ENCODE measurements at places on chromosomes 5 and 9.

DNA sequence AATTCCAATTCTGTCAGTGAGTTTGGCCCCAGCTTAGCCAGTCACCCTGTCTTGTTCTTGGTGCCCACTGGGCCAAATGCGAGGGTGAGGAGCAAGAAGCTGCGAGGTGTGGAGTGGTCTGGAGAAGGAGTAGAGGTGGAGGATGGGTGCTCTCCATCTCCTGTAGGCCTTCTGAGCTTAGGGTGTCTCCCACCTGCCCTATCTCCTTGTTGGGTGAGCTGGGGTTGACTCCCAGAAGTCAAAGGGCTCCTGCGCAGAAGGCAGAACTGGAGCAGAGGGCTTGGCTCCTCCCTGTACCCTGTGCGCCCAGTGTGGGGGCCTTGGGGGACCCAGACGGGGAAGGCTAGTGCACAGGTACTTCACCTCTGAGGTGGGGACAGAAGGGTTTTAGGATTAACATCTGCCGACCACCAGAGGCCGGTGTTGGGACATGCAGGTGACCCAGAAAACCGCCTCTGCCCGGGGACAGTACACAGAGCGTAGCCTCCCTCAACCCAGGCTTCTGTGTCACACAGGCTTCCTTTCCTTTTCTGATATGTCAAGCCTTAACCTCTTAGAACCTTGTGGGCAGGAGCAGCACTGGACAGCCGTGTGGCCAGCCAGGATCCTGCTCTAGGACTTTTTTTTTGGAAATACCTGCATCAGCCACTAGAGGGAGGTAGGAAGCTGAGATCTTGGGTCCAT lies 16.9 kb downstream of the IL5 start:
- DNase-seq = peak; percentile 75

GRCh38 chr9:112532427-112532826 lies 45.8 kb downstream of the KIAA1958 start:
- DNase-seq = no peak

GRCh38 chr9:126347093-126347492 lies 20.5 kb downstream of the MVB12B start:
- DNase-seq = no peak

DNA sequence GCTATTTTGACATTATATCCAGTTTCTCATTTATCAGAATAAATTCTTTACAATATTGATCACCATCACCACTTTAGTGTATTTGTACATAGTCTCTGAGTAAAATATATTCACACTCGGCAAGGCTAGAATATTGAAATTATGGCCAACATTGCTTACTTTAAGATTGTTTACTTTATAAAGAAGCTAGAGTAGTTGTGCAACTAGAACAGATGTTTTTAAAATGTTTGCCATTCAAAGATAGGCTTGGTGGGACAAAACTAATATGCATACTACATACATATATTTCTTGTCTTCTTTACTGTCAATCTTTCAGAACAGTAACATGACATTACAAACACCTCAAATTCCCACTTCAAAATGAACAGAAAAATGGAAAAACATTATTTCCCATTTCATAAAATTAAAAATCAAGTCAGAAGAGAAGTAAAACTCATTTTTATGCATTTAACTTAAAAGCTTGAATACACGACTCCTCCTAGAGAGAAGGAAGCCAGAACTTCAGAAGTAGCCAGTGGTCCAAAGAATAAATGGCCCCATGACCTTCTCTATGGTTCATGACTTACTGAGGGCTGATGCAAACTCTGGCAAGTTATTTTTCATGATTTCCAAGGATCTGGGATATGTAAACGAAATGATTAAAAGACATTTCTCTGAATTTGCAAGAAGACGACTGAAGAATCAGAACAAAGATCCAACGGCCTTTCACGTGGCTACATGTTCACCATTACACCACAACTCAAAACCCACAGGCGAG lies 14.1 kb downstream of the MTX3 start:
- no peak for DNase-seq

- DNase-seq = no peak
These were observed 272.2 kb downstream of the BNC2 start for GRCh38 chr9:16598316-16598715.

DNA sequence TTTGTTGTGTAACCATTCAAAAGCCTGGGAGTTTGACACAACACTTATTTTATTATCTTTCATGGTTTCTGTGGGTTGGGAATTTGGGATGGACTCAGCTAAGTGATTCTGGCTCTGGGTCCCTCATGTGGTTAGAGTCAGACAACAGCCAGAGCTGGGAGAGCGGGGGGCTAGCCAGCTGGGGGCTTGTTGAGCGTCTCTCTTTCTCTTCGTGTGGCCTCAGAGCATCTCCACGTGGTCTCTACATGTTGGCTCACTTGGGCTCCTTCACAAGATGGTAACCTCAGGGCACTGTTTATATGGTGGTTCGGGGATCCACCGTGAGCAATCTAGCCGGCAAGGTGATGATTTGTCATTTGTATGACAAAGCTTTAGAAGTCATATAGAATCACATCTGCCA lies 73.6 kb downstream of the FSTL4 start:
- DNase-seq = no peak

GRCh38 chr5:133708331-133708850 lies 96.0 kb upstream of the FSTL4 start:
- peak; percentile 11 for DNase-seq

DNA sequence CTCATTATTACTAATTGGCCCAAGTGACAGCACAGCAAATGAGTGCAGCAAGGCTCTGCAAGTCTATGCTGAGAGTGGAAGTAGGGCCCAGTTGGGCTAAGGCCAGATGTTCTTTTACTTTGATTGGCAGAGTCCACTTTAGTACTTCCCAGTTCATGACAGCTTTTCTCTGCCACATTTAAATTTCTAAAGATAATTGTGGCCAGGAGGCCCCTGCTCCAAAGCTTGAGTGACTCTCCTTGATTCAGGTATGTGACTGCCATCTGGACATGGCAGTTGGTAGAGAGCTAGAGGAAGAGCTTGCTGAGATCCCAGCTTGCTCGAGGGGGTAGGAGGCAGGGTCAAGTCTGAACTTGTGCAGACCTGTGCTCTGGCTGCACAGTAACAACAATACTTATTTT lies 154.1 kb downstream of the CARTPT start:
- DNase-seq = no peak

GRCh38 chr5:79516986-79517385 lies 3.1 kb upstream of the HOMER1 start:
- DNase-seq = no peak

DNA sequence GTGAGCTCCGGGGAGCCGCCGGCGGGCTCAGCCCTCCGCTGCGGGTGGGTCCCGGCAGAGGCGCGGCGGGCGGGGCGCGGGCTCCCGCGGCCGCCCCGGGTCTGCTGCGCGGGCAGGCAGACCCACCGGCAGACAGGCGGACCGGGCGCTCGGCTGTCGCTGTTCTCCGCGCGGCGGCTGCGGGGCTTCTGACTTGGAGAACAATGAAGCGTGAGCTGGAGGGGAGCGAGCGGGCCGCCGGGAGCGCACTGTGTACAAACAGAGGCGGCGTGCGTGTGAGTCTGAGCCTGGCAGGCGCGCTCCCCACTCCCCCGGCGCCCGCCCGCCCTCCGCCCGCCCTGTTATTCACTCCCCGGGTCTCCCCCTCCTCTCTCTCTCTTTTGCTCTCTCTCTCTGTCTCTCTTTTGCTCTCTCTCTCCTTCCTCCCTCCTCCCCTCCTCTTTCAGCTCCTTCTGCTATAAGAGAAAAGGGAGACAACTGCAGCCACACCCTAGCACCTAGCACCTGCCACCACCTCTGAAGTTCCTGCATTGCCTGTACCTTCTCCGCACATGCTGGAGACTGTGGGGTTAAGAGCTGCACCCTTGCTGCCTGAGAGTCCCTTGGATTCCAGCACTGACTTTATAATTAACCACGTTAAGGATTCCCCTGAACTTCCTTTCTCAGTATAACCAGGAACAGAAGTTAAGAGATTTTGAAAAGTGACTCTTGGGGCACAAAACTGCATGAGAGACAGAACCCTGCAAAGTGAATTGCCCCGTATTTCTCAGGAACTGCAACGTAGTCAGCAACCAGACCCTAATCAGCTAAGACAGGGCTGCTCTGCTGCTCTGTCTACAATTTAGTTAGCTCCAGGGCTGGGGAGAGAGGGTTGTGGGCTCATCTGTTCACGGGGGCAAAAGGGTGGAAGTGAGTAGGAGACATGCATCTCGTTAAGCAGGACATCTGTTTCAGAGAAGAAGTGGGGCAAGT lies at the start of gene EDIL3:
Gene EDIL3, minus strand, starts transcription at position 277 of the 972 bp plus-strand sequence. CDS start 506 bp downstream, outside the sequence.
- DNase-seq = peak; percentile 22

- peak; percentile 30 for DNase-seq
These were observed 72.1 kb upstream of the ARAP3 start for GRCh38 chr5:141753971-141754713.

GRCh38 chr5:78295035-78295961 lies 800 bp upstream of the AP3B1 start:
- no peak for DNase-seq

DNA sequence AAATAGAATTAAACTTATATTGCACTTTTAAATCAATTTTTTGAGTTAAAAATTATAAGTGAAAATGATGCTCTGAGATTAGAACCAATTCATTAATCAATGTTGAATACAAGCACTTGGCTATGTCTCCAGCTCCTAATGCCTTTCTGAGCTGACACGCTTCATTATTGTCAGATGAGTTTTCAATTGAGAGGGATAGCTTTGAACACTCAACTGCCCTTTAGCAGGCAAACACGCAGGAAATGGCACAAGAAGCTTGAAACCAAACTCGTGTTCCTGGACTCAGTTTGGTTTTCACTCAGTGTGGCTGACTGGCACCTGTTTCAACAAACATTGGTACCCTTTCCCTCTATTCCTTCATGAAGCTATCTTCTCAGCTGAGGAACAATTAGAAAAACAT lies 109.8 kb downstream of the MCTP1 start:
- DNase-seq = no peak

DNA sequence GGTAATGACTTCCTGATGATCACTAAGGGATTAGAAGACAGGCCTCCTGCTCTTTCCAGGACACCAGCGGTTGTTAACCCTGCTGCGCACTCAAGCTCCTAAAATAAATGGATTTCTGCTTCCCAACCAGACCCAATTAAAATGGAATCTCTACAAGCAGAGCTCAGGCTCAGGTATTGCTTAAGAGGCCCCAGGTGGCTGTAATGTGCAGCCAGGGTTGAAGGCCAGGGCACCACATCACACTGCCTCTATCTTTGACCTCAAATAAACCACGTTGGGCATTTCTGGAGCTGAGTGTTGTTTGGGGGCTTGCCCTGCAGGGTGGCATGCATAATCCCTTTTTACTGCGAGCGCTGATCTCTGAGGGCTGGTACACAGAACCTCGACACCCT lies 108.0 kb downstream of the FBXO38 start:
- DNase-seq = no peak

DNA sequence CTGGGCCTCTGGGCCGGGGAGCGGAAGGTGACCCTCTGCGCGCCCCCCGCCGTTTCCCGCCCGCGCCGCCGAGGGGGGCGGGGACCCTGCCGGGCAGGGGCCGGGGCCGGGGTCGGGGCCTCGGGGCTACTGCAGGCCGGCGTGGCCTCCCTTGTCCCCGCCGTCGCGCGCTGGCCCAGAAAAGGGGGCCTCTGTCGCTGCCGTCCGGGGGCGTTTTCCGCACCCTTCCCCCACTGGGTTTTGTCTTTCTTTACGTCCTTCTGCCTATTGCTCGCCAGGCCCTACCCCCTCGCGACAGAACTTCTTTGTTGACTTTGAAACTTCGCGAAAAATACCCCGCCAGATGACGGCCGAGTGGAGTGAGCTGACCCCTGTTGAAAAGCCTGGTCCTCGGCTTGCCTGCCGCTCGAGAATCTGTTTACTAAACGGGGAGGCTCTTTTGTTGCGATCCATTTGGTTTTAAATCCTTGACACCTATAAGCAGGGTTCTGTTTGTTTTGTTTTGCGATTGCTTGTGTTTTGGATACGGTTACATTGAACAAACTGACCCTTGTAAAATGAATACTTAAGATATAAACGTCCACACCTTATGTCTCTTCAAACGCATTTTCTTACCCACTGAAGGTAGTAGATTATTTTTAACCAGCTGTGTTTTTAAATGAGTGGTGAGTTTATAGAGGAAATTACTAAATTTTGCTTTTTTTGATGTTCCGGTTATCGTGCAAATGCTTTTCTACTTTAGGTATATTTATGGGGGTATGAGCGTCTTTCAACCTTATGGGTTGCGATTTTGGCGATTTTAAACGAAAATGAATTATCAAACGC lies 765 bp downstream of the MARCHF6 start:
- DNase-seq = peak; percentile 77

DNA sequence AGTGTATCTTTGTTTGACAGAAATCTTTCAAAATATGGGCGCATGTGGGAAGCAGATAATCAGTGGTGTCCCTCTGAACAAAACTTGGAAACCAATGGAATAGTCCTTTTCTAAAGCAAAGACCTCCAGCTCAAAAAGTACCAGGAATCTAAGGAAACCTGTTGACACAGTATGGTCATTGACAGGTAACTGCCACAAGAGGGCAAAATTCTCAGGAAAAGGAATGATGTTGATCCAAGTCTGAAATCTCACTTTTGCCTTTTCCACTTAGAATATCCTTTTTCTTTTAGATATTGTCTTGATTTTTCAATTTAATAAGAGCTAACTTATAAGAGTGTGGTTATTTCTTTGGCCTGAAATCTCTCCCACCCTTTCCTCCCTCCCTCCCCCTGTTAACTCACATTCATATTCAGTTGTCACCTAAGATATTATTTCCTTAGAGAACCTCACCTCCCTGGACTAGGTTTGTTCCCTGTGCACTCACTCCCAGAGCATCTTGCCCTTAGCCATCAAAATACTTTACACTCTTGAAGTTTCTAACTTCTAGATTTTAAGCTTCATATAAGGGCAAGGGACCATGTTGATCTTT lies 59.0 kb upstream of the BARX1 start:
- no peak for DNase-seq

GRCh38 chr5:82421119-82421518 lies 143.0 kb upstream of the RPS23 start:
- DNase-seq = no peak

GRCh38 chr9:15286161-15286821 lies 20.7 kb downstream of the TTC39B start:
- no peak for DNase-seq

DNA sequence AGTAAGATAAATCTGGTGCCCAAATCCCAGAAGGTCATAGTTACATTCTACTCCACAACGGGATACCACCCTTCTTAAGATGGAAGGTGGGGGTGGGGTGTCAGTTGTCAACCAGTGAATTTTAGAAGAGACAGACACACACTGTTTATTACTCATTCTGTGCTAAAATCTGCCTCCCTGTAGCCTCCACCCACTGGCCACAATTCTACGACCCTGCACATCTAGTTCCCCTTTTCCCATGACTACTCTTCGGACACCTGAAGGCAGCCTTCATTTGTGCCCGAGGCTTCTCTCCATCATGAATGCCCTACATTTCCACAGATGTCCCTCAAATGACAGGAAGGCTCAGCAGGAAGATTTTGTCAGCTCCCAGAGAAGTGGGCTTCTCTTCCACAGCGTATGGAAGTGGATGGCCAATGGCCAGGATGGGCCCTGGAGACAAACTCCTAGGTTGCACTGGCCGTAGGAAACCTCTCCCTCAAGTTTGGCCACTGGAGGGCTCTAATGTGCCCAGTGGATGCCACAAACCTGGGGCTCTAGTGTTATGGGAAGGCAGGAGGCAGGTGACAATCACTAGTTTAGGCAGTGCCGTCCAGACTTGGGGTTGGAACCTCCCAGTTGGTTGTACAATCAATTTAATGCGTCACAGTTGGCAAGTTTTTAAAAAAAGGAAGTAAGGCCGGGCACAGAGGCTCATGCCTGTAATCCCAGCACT lies 46.6 kb downstream of the PTPN3 start:
- DNase-seq = no peak

GRCh38 chr5:33235824-33236223 lies 204.9 kb upstream of the TARS1 start:
- no peak for DNase-seq

All from muscle of back (tissue), 13 donors.